Stimulated activated CD4-positive, alpha-beta T cell treated with anti-CD3 and anti-CD28 coated beads, Interleukin-15, amount 100 ng/mL, for 1 hour (primary cell): ENCODE measurements at places on chromosomes 13 and 19.

- DNase-seq = no peak
These were observed 3.2 kb downstream of the STX10 start for GRCh38 chr19:13146763-13147563.

- no peak for DNase-seq
These were observed 43.8 kb downstream of the CCDC122 start for GRCh38 chr13:43835701-43836100.

DNA sequence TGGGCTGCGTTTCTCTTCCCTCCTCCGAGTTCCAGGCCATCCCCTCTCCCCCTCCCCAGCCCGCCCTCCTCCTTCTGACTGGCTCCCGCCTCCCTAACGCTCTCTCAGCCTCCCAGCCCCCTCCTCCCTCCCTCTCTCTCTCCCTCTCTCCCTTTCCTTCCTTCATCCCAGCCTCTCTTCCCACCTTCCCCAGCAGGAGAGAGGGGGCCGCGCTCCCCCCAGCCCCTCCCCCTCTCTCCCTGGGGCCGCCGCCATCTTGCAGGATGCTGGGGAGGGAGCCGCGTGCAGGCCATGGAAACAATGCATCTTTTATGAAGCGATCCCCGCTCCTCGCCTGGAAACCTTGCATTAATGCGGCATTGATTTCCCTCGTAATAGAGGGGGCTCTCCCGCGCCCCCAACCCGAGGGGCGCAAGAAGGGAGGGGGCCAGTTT lies 42.6 kb upstream of the ADGRL1 start:
- peak; percentile 37 for DNase-seq

DNA sequence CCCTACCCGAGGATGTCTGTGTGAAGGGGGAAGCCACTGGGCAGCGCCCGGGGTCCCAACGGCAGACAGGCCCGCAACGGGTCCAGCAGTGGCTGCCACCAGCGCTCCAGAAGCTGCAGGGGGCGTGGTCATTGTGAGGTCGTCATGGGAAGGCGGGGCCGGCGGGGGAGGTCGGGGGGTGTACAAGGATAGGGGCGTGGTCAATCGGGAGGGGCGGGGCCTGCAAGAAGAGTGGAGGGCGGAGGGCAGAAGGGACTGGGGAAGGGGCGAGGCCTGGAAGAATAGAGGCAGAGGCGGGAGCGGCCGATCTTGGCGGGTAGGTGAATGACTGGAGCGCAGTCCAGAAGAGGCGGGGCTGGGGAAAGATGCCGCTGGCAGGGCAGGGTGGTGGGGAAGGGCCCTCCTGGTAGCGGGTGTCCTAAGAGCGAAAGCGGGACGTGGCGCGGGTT lies 4.4 kb downstream of the FUZ start:
- DNase-seq = peak; percentile 78

DNA sequence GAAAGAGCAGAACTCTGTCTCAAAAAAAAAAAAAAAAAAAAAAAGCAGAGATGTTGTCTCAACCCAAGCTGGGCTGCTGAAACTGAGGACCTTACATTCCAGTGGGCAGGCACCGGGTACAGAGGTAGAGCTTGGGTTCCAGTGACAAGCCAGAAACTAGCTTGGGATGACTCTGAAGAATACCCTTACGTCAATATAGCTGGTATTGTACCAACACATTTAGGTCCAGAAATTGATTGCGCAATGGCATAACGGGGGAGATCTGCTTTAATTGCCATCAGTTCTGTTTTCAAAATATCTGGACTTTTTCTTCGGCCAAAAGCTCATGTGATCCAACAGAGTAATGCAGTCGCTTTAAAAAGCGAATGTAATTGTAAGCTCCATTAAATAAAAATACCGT lies 103.1 kb upstream of the UBL3 start:
- no peak for DNase-seq

- no peak for DNase-seq
These were observed 437 bp downstream of the SUCLA2 start for GRCh38 chr13:48000559-48001113.

GRCh38 chr19:4284974-4285373 lies 5.9 kb downstream of the SHD start:
- DNase-seq = no peak

DNA sequence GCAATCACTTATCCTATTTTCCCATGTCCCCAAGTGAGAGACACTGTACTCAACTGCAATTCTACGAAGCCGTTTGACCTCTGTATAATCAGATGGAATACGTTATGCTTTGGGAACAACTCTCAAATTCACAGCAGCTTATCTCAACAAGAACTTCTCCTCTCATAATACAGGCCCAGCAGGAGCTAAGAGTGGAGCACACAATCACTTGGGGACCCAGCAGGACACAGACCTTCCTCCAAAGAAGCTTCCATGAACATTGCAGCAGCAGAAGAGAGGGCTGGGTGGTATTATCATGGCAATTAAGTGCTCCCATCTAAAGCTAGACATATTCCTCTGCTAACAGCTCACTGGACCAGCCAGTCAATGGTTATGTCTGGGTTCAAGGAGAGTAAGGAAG lies 428.3 kb upstream of the MIR17HG start:
- no peak for DNase-seq

- no peak for DNase-seq
These were observed 267.3 kb downstream of the LHFPL6 start for GRCh38 chr13:39335721-39336120.

DNA sequence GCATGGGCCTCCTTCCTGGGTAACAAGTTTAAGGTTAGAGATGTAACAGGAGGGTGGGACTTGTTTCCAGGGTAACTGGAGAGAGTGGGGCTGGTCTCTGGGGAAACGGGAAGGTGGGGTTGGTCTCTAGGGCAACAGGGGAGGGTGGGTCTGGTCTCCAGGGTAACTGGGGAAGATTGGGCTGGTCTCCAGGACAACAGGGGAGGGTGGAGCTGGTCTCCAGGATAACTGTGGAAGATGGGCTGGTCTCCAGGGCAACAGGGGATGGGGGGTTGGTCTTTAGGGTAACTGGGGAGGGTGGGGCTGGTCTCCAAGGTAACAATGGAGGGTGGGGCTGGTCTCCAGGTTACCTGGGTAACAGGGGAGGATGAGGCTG lies 36.5 kb downstream of the SPTBN4 start:
- no peak for DNase-seq

GRCh38 chr19:13092606-13093235 lies 9.9 kb downstream of the LYL1 start:
- no peak for DNase-seq

DNA sequence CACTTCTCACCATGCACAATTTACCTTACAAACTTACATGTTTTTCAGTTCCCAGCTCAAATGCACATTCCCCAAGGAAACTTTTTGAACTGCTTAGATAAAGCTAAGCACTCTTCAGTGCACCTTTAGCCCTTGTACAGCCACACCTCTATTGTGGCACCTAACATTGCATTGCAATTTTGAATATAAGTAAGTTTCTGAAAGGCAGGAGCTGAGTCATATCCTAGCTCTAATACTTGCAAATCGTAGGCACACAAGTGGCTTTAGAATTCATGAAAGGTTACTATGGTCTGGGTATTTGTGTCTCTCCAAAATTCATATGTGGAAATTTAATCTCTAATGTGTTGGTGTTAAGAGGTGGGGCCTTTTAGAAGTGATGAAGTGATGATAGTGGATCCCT lies 4.9 kb upstream of the ESD start:
- DNase-seq = no peak

DNA sequence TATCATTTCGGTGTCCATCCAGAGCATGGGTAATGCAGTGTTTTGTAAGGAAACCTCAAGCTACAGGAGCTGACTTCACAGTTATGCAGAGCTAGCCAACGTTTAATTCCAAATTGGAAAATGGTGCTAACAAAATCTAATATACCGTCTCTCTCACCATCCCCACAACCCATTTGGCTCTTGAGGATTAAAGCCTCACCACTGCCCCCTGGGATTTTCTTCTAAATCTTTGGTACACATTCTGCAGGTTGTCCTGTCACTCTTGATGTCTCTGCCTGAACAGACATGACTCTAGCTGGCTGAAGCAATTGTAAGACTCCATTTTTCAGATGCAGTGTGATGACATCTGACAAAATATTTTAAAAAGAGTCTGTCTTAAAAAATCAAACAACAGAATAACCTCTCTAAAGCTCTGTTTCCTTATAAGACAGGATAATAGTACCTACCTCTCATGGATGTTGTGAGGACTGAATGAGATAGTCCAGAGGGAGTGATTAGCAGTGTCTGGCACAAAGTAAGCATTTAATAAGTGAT lies 451.8 kb downstream of the SUCLA2 start:
- DNase-seq = no peak

- no peak for DNase-seq
These were observed 18.1 kb downstream of the GADD45B start for GRCh38 chr19:2494084-2494446.

GRCh38 chr13:41177616-41178015 lies 16.8 kb downstream of the KBTBD7 start:
- no peak for DNase-seq

GRCh38 chr19:1061987-1062386 lies 5.0 kb upstream of the ARHGAP45 start:
- DNase-seq = no peak

GRCh38 chr13:110875241-110875640 lies 39.6 kb downstream of the ANKRD10 start:
- DNase-seq = no peak

GRCh38 chr13:40792284-40793051 lies 3.1 kb downstream of the SLC25A15 start:
- no peak for DNase-seq

DNA sequence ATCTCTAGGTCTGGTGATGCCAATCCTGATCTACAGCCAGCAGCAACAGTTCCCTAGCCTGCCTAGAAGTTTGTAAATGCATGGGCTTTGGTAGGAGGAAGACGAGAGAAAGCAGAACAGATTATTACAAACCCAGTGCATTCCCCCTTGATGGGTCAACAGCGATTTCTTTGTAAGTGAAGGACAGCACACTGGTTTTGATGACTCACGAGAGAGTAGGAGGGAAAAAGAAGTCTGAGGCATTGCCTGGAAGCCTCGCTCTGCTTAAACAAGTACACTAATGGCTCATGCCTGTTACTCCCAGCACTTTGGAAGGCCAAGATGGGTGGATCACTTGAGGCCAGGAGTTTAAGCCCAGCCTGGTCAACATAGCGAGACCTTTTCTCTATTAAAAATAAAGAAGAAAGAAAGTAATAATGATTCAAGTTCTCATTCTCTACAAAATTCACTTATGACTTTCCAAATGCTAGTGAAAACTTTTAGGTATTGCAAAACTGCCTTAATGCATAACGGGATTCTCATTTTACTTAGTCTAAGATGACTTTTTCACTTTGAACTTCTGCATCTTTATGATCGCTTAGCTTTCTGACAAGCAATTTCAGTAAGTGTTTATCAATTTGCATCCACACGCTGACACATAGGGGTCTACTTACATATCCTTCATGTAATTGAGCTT lies 47.7 kb upstream of the USPL1 start:
- no peak for DNase-seq

- DNase-seq = no peak
These were observed 238.4 kb upstream of the PRR20A start for GRCh38 chr13:56902276-56902675.

- no peak for DNase-seq
These were observed 11.9 kb downstream of the DNMT1 start for GRCh38 chr19:10182847-10183246.

GRCh38 chr13:40172149-40172591 lies 494.3 kb downstream of the FOXO1 start:
- DNase-seq = no peak

- no peak for DNase-seq
These were observed 158.0 kb upstream of the SOX1 start for GRCh38 chr13:111908981-111909380.

- DNase-seq = no peak
These were observed 15.9 kb upstream of the C13orf46 start for GRCh38 chr13:113989585-113990300.

DNA sequence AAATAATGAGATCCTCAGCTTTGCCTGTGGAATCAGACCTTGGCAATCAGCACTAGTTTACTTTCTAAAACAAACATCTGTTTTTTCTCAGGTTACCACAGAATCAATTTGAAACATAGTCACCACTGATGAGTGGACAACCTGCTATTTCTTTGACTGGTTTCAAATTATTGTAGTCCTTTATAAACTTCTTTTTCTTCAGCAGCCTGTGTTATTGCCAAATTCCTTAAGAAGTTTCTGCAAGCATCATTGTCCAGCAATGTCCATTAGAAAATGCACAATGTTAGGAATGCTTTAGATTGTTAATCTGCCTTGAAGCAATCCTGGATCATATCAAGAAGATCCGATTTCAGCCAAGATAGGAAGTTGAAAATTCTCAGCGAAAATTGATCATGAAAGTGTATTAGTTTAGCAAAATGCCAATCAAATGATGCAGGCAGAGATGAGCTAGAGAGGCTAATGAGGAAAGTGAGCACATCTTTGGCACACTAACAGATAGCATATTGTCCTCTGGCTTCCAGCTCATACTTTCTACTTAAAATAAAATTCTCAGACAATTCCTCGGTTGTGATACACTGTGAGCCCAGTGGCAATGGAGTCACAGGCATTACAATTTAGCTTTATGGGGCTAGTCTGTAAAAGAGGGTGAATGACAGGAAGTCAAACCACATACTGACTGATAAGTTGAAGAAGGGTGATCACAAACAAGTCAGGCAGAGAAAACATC lies 270.6 kb downstream of the SLITRK6 start:
- DNase-seq = no peak

DNA sequence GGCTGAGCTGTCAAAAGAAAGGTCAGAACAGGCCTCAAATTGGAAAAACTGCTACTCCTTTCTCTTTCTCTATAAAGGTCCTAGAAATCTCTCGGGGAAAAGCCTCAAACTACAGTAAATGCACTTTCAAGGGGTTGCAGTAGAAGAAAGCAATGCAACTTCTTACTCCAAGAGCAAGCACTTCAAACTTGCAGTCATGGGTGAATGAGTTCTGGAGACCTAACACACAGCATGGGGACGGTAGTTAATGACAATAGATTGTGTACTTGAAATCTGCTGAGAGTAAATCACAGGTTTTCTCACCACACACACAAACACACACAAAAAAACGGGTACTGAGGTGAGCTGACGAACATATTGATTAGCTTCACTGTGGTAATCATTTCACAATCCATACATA lies 11.8 kb downstream of the TUBGCP3 start:
- no peak for DNase-seq

GRCh38 chr19:16118489-16119033 lies 6.9 kb downstream of the RAB8A start:
- DNase-seq = no peak

DNA sequence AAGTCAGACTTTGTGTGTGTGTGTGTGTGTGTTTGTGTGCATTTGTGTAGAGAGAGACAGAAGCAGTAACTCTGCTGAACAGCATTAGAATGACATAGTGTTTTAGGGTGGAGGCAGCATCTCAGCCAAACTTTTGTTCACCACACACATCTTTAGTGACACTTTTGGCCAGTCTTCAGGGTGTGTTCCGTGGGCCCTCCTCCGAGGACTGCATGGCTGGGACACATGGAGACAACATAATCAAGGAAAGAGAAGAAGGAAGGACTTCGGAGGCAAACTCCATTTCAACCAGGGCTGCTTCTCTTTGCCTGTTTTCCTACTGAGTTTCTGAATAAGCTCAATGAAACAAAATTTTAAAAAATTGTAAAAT lies 205.1 kb downstream of the LHFPL6 start:
- DNase-seq = no peak

GRCh38 chr19:29532097-29532496 lies 6.3 kb downstream of the VSTM2B start:
- no peak for DNase-seq

- no peak for DNase-seq
These were observed 30.1 kb upstream of the METTL21C start for GRCh38 chr13:102724923-102725322.

GRCh38 chr13:100533588-100534041 lies 55.0 kb downstream of the GGACT start:
- no peak for DNase-seq

- no peak for DNase-seq
These were observed 4.9 kb downstream of the SSC5D start for GRCh38 chr19:55493052-55493644.
